GM10248 (cell line): ENCODE measurements at places on chromosomes 2 and 18.

- no peak for DNase-seq
Measured at GRCh38 chr2:29597035-29597434, 324.4 kb downstream of the ALK start.

DNA sequence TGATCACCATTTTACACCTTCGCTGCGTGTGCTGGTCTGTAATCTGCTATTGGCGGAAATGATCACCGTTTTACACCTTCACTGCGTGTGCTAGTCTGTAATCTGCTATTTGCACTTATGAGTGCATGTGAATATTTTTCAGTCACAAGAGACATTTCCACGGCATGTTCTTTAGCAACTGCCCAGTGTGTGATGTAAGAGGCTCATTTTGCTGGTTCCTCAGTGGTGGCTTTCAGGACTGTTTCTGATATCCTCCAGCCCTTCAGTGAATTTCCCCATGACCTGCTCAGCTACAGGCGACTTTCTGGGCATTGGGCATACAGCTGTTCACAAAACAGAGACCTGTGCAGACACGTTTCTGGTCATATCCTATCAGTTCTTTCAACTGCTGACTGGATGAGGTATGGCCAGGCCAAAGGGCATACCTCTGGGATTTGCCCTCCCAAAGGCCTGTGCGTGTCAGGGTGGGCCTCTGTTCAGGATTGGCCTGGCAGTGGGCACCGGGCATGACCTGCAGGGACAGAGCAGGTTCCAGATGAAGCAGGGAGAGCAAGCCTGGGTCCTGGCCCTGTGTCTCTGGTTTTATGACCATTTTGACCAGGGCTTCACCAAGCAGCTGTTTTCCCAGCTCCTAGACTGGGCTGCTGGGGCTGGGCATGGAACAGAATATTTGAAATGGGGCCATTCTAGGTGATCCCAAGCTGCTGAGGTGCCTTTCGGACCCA, 521 bp upstream of the PROM2 start:
- DNase-seq, result no peak

DNA sequence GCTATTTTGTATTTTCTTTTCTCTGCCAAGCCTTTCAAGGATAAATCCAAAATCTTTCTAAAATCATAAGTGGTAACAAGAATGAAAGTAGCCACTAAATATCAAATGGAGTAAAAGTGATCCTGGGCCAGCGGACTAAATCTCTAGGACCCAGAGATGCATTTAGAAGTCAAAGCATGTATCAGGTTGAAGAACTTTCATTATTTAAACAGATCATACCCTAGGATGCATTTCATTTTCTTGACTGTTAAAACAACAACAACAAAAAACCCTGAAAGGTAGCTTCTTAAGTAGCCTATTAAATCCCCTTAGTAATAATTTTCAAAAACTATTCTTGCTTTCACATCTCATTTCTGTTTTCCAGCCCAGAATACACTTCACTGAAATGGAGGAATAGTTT, 4.8 kb upstream of the POU3F3 start:
- DNase-seq, result no peak

DNA sequence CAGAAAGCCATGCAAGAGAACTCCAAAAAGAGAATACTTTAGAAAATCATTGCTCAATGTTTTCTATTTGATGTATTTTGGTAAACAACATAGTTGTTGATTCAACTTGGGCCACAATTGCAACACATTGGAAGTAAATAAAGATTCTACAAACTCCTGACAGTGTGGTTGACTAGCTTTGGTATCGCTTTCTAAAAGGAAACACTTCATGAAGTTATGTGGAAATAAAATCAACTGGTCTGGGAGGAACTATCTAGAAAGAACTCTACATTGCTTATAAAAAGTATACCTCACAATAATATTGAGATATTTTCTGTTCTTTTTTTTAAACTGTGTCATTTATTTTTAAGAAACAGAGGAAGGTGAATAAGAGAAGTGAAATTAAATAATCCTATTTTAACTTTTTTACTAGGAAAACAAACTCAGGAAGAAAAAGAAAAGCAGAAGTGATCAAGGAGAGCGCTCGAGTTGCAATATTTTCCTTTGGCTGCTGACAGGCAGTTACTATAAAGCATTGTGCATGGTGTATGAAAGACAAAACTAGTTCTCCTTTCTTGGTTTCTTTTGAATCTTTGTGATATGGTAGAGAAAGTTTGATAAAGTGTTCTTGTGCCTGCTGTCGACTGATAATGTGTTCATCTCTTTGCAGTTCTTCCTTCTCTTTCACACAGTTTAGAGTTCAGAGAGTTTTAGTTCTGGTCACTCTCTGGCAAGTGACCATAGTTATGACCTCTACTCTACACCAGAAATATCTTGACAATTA, 3.0 kb downstream of the DHRS9 start:
- DNase-seq, result no peak

GRCh38 chr18:28804512-28805202, 627.7 kb upstream of the CDH2 start:
- no peak for DNase-seq

GRCh38 chr2:69846182-69847067, 17.0 kb downstream of the GMCL1 start:
- DNase-seq, result no peak

GRCh38 chr2:65064728-65065552, 8.7 kb downstream of the CEP68 start:
- peak; percentile 75 for DNase-seq

DNA sequence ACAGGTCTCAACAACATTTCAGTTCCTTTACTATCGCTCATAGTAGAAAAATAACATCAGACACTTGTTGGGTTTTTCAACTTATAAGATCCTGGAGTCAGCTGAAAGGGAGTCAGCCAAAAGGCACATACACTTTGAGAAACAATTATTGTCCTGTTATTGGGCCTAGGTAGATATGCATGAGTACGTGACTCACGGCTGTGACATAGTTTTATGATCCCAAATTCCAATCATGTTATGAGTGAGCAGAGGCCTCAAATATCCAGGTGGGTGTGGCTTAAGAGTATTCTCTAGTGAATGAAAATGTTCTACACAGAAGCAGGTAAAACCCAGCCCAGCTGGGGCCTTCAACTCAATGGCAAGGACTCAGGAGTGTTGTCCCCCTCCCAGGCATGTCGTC, 27.2 kb downstream of the SERPINB8 start:
- DNase-seq, result no peak

DNA sequence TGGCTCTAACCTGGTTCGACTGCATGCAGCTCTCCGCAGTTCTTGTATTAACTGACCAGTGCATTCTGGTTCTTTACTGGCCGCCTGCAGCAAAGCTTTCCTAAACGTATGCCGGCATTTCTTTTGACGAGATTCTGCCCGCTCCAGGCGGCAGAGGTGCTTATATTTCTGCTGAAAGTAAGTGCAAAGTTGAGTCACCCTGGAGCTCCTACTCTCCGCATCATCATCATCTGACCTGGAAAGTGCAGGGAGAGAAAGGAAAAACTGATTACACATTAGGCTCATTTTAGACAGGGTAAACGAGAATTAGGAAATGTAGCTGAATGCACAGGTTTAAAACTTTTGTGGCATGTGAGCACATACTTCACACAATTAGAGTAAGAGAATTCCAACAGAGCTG, 57.9 kb downstream of the INO80D start:
- DNase-seq, result no peak

DNA sequence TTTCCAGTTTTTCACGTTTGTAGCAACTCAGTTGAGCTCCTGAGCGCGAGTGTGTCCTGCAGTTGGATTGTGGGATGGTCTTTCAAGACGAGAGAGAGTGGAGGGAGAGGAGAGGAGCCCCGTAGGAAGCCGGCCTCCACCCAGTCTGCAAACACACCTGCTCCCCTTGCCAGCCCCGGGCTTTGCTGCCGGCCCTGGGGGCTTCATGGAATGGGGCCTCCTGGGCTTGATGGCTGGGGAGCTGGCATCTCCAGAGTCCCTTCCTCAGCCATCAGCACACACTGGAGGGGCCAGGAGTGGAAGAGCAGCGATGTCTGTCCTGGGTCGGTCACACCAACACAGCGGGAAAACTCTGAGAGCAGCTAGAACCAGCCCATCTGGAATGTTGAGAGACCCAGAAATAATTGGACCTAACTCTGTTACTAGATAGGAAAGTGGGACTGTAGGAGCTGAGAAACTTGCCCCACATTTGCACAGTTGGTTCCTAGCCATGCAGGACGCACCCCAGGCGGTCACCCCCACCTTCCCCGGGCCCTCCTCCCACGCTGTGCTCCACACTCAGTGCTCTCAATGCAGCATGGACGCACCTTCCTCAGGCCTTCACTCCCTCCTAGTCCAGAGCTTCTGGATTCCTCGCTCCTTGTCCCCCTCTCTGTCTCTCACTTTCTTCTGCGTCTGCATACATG, 69.6 kb downstream of the PTGR3 start:
- DNase-seq, result no peak

DNA sequence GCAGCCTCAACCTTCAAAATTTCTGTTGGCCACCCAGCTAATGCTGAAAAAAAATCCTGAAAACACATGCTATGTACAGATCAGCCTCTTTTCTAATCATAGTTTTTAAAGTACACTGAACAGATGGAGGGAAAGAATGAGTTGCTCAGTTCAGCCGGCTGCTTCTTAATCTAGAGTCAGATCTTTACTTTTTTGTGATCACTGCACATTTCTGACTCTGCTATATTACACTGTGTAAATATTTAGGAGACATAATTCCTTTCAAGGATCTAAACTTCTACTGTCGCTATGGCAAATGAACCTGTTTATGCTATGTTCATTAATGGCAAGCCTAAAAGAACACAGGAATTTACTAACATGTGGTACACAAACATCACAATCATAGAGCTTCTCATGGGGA, 114.2 kb downstream of the SRBD1 start:
- no peak for DNase-seq

- DNase-seq, result no peak
Measured at GRCh38 chr2:158953926-158954763, 14.3 kb upstream of the TANC1 start.

GRCh38 chr18:70641156-70641775, 352.4 kb downstream of the SOCS6 start:
- no peak for DNase-seq

DNA sequence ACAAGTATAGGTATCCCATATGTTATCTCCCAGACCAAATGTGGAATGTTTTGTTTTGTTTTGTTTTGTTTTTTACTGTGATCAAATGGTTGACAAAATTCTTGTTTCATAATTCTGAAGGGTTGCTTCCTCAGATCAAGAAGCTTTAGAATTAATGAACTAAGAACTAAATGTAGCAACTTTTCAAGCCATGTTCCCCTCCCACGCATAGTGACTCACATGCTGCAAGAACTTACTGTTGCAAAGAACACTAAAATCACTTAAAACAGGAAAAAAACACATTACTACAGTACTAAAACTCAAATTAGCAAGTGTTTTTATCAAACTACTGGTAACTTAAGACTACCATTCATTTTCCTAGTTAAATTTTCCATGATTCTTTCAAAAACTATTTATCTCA, 30.6 kb downstream of the HNRNPLL start:
- no peak for DNase-seq

GRCh38 chr2:179927041-179927440, 65.6 kb upstream of the ZNF385B start:
- DNase-seq, result no peak

DNA sequence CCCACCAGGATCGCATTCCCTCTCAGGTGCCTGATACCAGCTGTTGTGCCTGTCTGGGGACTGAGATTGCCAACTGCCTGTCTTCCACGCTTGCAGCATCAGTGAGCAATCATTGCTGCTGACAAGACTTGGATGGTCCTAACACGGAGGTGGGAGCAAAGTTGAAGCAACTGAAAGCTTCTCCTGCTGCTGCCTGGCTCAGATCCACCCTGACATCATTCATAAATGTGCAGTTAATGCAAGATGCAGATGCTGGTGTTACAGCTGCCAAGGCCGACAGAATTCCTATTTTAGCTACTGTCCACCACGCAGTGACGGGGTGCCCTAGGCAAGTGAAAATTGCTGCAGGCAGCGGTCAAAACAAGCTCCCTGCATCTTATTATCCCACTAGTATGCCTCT, 131.4 kb downstream of the VWC2L start:
- no peak for DNase-seq

- DNase-seq, result peak; percentile 1
Measured at GRCh38 chr2:89841476-89841840, 1150.0 kb downstream of the RPIA start.

GRCh38 chr2:177588671-177589070, 196.1 kb downstream of the AGPS start:
- no peak for DNase-seq

DNA sequence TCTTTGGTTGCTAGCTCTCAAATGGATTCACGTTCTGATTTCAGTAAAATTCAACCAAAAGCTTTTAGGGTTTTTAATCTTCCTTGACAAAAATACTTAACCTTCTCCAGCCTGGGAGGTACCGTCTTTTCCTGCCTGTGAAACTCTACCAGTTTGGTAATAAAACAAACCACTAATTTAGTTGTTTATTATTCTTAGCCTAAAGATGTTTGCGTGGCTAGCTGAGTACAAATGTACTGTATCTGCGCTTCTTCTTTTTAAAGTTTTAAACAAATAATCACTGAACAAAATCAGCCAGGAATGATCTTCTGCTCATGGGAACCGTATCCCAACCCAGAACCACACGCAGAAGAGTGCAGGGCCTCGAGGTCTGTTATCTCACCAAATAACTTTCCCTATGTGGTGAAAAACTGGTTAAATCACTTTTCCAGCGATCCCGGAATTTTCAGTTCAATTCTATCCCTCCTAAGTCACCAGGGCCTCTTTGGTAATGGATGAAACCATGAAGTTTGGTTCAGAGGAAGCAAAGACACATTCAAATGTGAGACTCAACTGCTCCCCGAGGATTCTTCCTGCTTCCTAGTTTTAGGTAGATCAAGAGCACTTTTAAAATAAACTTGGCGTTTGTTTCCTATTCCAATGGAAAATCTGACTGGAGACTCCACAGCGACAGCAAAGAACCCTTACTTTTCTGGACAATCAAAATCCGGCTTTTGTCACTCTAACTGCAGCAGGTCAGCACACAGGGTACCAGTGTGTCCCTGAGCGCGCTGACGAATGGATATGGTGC, 36.1 kb downstream of the BCL2 start:
- DNase-seq, result no peak

DNA sequence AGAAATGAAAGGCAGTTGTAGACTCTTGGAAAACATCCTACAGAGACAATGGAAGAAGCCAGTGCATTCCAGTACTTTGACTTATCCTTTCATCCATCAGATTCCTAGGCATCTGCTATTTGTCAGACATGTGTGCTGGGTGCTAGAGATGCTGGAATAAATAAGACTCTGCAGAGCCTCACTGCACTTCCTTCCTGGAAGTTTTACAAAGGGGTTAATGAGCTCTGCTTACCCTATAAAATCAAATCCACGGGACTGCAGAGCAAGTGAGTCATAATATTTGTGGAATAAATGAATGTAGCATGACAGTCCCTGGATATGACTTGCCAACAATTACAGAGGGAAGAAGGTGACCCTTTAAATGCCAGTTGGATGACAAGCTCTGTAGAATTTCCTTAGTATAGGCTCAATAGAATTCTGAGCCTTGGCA, 52.7 kb upstream of the NPAS2 start:
- DNase-seq, result no peak

GRCh38 chr2:16434393-16434792, 231.2 kb downstream of the CYRIA start:
- DNase-seq, result no peak

GRCh38 chr18:3652380-3653262, 202.6 kb downstream of the TGIF1 start:
- no peak for DNase-seq
